Gastroesophageal sphincter (tissue), 4 donors: ENCODE measurements at places on chromosomes 6 and 20. TPM values are rescaled to one million over a fixed set of nuclear protein-coding genes. Genes with fewer than 3 reads are reported as not detected.

DNA sequence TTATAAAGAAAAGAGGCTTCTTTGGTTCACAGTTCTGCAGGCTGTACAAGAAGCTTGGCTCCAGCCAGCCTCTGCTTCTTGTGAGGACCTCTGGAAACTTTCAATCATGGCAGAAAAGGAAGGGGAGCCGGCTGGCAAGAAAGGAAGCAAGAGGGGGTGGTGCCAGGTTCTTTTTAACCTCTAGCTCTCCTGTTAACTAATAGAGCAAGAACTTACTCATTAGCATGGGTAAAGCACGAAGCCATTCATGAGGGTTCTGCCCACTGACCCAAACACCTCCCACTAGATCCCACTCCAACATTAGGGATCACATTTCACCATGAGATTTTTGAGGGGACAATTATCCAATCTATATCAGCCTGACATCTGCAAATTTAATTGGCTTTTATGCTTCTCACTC lies 347.1 kb downstream of the GRIK2 start:
- no peak for ATAC-seq

DNA sequence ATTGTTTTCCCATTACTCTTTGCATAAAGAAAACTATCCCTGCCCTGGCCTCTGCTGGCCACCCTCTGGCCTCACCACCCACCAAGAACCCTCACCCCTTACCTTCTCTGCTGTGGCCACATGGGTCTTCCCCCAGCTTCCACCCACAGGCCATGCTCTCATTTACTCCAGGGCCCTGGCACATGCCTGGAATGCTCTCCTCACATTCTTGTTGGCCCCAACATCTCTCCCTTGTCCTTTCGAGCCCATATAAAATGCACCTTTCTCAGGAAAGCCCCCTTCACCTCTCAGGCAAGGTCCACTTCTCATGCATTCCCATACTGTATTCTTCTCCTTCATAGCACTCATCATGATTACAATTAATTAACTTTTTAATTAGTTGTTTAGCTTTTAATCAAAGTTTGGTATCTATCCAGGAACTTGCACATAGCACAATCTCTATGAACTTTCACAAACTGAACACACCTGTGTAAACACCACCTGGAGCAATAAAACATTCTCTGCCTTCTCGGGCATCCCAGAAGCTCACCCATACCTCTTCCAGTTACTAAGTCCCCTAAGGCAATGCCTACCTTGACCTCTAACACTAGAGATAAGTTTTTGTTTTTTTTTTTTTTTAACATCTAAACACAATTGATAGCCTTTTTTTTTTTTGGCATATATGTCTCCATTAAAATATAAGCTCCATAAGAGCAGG lies 617.2 kb downstream of the PTPRT start:
- no peak for ATAC-seq

GRCh38 chr20:47576516-47577033 lies 74.9 kb downstream of the NCOA3 start:
- ATAC-seq = peak; percentile 88

CPXM1 gene
- total RNA-seq = 7.1 TPM

TREM1 gene
- total RNA-seq = not detected
